C1 segment of cervical spinal cord (tissue), 14 donors: ENCODE measurements at places on chromosomes 5 and 9.

DNA sequence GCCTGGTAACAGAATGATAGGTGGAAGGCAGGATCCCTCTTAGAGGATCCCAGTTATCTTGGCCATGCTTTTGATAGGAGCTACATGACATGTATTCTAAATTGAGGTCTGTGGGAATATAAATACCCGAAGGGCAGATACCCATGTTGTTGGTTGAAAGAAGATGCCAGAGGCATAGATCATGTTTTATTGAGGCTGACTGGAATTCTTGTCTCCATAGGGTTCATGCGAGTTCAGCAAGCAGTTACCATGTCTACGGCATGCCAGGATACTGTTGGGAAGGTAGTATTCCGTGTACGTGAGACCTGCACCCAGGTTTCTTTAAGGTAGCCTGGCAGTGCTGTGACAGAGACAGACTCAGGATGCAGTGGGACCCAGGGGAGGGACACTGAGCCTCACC lies 230.7 kb downstream of the NR3C1 start:
- no peak for DNase-seq

GRCh38 chr9:12697719-12698118 lies 4.5 kb downstream of the TYRP1 start:
- no peak for DNase-seq

GRCh38 chr5:31182136-31182535 lies 11.3 kb upstream of the CDH6 start:
- DNase-seq, result no peak

GRCh38 chr5:164048359-164048926 lies 543.0 kb downstream of the MAT2B start:
- no peak for DNase-seq

GRCh38 chr5:65811004-65811403 lies 89.0 kb downstream of the NLN start:
- DNase-seq, result no peak

DNA sequence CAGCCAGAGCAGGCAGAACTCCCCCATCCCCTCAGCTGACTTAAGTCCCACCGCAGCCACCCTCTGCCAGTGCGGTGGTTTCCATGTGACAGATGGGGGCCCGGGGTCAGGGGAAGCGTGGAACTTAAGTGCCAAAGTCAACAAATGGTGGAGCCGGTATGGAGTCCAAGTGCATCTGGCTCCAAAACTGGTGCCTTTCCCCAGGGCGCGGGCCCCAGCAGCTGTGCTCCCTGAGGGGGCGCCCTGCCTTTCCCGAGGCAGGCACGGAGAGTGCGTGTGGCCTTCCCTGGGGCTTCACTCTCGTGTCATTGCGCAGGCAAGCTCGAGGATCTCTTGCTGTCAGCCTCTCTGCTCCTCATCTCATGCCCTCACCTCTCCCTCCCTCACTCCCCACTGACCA lies 33.8 kb downstream of the SLC46A2 start:
- no peak for DNase-seq

- no peak for DNase-seq
Observed at GRCh38 chr9:91451431-91452270, 28.0 kb upstream of the NFIL3 start.

GRCh38 chr9:136285501-136286358 lies 18.2 kb downstream of the CCDC187 start:
- no peak for DNase-seq

DNA sequence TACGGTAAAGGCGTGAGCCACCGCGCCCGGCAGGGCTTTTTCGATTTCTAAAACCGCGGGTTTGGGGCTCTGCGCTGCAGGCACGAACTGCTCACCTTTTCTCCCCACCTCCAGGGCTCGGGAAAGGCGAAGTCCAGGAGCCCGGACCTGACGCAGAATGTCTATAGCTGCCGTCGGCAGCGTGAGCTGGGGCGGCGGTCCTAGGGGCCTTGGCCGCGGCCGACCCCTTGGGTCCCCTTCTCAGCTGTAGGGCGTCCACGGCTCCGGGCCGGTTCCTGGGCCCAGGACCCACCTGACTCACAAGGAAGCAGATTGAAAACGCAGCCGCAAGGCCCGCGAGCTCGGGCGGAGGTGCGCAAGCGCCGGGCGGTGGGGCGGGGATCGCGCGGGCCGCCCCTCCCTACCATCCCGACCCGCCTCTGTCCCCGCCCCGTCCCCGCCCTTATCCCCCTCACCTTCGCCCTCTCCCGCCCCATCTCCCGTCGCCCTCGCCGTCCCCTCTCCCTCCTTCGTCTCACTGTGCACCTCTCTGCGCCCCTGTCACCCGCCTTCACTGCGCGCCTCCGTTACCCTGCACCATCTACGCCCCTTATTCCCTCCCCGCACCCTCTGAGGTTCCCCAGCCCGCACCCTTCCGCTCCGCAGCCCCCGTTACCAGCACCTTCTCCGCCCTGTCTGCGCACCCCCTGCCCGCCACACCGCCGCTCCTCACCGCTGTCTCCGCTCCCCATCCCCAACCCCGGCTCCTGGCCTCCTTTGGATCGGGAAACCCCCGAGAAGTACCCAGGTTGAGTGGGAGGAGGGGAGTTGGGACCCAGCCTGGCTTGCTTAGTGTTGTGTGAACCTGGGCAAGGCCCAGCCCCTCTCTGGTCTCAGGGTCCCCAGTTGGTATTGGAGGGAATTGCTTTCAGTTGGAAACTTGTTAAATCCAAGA lies at the start of gene HDHD3:
TSS of gene HDHD3 (minus strand) at position 353 of the 934 bp plus-strand sequence. CDS start 2,632 bp downstream, outside the sequence.
- DNase-seq, result peak; percentile 39

DNA sequence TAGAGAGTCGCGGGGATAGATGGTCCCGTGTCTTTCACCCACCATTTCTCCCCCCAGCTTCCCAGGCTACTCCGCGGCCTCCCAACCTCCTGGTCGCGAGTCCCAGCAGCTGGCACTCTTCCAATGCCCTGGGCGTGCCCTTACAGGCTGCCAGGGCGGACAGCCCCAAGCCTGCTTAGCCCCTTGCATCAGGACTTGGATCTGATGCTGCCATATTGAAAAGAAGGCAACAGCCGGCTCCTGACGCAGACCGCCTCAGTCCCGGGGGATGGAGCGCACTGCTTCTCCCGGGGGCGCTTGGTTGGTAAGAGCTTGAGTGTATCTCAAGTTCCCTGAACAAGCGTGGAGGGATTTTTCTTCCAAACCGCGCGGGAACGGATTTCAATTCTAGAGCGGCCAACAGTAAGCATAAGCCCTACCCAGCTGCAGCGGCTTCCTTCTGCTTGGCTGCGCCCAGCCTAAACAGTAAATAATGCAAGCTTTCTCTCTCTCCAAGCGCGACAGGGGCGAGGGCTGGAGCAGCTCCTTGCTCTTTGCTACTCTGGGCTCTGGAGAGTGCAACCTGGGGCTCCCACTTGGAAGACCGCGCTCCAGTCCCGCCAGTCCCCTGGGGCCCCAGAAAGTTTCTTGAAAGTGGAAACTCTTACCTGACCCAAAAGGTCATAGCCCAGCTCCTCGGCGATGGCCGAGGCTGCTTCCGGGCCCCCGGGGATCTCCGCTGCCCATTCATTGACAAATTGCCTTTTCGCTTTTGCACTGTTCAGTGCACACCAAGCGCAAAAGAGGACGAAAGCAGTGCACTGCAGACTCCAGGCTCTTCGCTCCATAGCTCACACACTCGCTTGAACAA lies 607 bp downstream of the PCSK1 start:
- DNase-seq, result no peak

DNA sequence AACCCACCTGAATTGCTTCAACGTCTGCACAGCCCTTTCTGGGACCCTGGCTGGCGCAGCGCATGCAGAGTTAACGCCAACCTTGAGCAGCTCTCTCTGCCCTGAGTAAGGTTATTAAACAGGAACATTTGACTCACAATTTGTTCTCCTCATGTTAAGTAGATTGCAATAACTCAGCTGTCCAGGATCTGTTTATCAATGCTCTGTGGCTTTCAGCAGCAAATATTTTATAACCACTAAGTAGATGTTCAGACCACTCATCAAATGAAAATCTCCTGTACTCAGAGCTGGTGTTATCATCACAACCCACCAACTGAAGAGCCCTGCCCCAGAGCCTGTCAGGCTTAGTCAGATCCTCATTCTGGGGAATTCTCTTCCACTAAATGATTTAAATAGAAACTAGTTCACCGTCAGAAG lies 403.0 kb downstream of the ZNF608 start:
- DNase-seq, result no peak

DNA sequence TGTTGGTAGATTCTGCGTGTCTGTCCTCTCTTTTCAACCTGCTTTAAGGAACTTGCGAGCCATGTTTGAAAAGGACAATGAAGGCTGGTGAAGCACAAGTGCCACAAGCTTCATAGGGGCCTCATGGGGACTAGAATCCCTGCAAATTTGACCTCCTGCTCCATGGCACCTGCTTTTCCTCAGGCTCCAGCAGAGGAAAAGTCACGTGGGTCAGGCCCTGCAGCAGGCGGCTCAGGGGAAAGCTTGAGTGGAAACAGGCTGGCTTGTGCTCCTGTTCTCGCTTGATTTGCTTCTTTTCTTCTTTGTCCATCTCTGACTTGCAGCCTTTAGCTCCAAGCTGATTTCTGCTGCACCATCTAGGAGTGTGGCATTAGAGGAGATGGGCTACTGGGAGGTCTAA lies 187.6 kb upstream of the MAST4 start:
- DNase-seq, result no peak

DNA sequence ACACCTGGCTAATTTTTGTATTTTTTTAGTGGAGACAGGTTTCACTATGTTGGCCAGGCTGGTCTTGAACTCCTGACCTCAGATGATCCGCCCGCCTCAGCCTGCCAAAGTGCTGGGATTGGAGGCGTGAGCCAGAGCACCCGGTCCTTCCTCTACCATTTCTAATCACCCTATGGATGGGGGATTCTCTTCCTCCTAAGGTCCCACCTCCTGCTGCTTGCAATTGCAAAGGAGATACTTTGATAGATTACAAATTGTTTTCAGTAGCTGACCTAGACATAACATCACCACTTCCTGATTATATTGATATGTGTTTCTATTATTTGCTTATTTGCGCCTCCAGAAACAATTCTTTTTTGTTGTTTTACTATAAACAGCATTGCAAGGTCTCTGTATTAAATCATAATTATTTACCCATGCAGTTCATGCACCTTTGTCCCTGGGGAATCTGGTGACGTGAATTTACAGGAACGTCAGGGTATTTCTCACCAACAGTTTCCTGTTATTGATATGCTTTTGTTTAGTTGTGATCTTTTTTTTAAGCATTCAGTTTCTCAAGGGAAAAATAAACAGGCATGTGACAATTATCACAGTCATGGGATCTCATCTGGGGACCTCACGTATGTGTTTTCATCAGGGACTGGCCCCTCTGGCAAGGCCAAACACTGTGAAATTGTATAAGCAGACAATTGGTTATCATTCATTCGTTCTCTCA lies 43.2 kb downstream of the ESM1 start:
- DNase-seq, result no peak

DNA sequence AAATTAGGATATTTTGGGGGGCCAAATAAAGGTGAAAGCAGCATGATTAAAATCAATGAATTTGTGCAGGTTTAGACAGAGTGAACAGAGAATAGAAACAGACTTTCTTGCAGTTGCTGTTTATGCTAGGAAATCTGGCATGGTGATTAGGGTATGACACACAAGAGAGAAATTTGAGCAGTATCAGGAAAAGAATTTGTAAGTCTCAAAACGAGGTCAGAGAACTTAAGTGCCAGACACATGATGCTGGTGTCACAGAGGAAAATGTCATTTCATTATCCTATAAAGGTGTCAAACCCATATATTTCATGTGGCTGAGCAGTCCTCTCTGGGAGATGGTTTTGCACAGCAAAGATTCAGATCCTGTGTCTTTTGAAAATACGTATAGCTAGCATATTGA lies 15.7 kb downstream of the LVRN start:
- DNase-seq, result no peak

- no peak for DNase-seq
Observed at GRCh38 chr5:88746438-88746882, 136.5 kb downstream of the MEF2C start.

- DNase-seq, result no peak
Observed at GRCh38 chr9:90016272-90016671, 411.5 kb downstream of the GADD45G start.

- DNase-seq, result no peak
Observed at GRCh38 chr5:112973036-112973435, 3.6 kb upstream of the DCP2 start.

DNA sequence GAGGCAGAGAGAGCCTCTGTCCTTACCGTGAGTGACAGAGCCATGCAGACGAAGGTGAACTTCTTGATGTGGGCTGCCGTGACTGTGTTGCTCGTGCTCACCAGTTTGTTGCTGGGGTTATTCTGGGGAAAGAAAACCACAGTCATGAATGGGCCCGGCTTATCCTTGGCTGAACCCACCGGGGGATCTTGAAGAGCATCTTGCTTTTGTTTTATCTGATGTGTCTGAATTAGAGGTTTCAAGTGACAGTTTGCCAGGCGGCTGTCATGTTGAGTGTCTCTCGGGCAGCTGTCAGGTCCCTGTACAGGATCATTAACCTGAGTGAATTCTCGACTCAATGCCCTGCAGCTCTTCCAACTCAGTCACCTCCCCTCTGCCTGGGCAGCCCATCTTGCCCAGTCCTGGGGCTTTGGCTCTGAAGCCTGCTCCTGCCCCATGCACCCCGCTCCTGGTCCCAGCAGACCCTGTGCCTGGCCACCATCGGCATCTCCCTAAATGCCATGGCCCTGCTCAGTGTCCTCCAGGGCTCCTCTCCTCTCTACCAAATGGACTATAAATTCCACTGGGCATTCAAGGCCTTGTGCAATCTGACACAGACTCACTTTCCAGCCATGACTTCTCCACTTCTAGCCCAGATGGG lies 77.4 kb downstream of the OTULIN start:
- no peak for DNase-seq

DNA sequence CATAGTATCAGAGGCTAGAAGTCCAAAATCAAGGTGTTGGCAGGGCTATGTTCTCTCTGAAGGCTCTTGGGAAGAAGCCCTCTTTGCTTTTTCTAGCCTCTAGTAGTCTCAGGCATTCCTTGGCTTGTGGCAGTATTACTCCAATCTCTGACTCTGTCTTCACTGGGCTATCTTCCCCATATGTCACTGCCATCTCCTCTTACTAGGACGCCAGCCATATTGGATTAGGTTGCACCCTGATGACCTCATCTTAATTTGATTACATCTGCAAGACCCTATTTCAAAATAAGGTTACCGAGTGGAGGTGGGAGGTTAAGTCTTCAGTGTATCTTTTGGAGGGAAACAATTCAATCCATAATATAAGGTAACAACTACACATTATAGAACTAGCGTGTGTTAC lies 21.3 kb upstream of the EBF1 start:
- no peak for DNase-seq

DNA sequence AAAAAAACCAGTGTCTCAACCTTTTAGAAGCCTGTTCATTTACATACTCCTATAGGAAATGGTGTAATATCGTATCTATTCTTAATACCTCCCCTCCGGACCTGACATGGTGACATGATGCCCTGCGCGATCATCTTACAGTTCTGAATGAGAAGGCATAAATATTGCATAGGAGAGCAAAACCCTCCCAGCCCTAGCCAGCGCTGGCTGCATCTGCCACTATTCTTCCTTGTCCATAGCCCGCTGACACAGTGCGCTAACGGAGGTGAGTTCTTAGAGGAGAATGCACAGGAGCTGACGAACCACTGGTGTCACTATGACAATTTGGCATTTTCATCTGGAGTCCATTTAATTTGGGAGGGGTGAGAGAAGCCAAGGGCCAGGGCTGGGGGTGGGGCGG lies 290.1 kb downstream of the EFNA5 start:
- DNase-seq, result no peak

GRCh38 chr5:171569065-171569712 lies 149.7 kb downstream of the FGF18 start:
- no peak for DNase-seq
